Activated CD8-positive, alpha-beta memory T cell treated with anti-CD3 and anti-CD28 coated beads, Interleukin-2, amount 10 ng/mL, durations not matched to agents 7 days and 5 days (primary cell): ENCODE measurements at places on chromosomes 2 and 18. TPM values are rescaled to one million over a fixed set of nuclear protein-coding genes. Genes with fewer than 3 reads are reported as not detected.

DNA sequence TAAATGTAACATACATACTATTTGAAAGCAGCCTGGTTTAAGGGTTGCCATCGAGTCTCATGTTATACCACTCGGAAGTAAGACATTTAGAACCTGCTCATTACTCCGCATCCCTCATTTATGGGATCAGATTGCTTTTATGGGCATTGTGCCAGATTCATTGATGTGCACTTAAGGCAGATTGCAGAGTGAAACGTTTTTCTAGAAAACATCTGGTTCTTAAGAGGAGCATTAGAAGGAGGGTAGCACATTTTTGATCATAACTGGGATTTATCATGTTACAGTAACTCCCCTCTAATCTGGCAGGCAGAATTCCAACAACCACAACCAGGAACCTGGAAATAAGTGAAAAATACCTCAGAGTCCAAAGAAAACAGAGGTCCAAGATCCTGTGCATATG is 74.2 kb upstream of the GALNT3 start:
- peaks cover 5% of the 10 kb centered on the region for H3K4me1 ChIP-seq
- no peak overlapping the region for H3K27ac ChIP-seq
- H3K36me3 ChIP-seq, result peaks cover 2% of the 10 kb centered on the region
- H3K27me3 ChIP-seq, result no peaks in the 10 kb centered on the region
- no peak overlapping the region for H3K4me3 ChIP-seq

The GAL3ST2 gene
- total RNA-seq, result 0.20 TPM

GRCh38 chr18:43563780-43564179 is 286.5 kb upstream of the SYT4 start:
- peaks cover 2% of the 10 kb centered on the region for H3K27me3 ChIP-seq
- H3K4me3 ChIP-seq, result no peak overlapping the region
- no peaks in the 10 kb centered on the region for H3K36me3 ChIP-seq

- H3K36me3 ChIP-seq, result peaks cover 3% of the 10 kb centered on the region
- no peak overlapping the region for H3K27ac ChIP-seq
- no peaks in the 10 kb centered on the region for H3K27me3 ChIP-seq
- H3K4me3 ChIP-seq, result no peak overlapping the region
- no peak for DNase-seq
These were observed 112.2 kb downstream of the TMEM247 start for GRCh38 chr2:46591562-46591961.

DNA sequence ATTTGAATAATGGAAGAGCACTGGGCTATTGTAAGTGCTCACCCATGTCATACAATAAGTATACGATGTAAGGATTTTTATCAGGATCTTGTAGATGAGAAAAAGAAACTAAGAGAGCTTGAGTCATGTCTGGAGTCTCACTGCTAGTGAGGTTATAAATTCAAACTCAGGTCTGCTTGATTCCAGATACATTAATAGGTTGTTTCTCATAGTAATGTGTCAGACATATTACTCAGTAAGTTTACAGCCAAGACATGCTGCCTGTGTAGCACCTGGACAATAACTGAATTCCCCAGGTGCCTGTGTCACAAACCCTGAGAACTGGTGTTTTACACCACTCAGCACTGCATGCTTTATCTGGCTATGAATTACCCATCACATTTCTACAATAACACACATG is 216.9 kb upstream of the LRP1B start:
- H3K27me3 ChIP-seq, result no peaks in the 10 kb centered on the region
- H3K4me1 ChIP-seq, result no peaks in the 10 kb centered on the region
- H3K36me3 ChIP-seq, result no peaks in the 10 kb centered on the region

DNA sequence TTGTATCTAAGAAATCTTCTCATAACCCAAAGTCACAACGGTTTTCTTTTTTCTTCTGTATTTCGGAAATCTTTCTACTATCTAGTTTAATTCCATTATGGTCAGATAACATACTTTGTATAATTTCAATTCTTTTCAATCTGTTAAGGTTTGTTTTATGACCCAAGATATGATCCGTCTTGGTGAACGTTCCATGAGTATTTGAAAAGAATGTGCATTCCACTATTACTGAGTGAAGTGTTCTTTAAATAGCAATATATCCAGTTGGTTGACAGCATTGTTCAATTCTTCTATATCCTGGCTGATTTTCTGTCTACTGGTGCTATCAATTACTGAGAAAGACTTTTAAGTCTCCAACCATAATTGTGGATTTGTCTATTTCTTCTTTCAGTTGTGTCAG is 414.5 kb downstream of the TNS1 start:
- no peak overlapping the region for H3K27ac ChIP-seq
- H3K27me3 ChIP-seq, result no peaks in the 10 kb centered on the region
- no peak overlapping the region for H3K4me3 ChIP-seq
- H3K4me1 ChIP-seq, result no peaks in the 10 kb centered on the region
- H3K36me3 ChIP-seq, result no peaks in the 10 kb centered on the region
- DNase-seq, result no peak

DNA sequence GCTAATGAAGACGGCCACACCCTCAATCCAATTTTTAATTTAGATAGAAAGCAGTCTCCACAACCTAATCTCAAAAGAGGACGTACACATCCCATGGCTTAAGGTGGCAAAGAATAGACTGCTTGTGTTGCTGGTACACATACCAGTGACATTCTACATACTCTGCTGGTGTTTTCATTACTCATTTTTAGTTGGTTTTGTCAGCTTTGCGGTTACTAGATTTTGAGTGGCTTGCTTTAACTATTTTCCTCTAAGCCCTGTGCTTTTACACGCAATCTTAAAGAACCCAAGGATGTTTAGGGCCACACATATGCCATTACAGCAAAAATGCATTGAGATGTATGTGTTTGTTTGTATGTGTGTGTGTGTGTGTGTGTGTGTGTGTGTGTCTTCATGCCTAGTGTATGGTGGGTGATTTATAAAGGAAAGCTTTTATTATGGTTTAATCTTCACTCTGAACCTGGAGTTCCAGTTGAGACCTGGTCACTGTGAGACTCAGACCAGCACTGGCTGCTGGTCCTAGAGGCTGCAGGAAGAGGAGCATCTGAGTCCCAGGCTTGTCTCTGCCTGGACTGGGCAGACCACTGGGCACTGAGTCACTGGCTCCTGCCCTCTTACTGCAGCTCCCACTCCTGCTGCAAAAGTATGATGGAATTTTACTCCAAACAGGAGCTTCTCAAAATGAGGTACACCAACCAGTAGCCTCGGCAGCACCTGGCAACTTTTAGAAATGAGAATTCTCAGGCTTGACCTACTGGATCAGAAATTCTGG is 415.9 kb downstream of the NBAS start:
- peaks cover 6% of the 10 kb centered on the region for H3K36me3 ChIP-seq
- no peaks in the 10 kb centered on the region for H3K27me3 ChIP-seq
- H3K4me3 ChIP-seq, result no peak overlapping the region
- DNase-seq, result no peak
- H3K27ac ChIP-seq, result no peak overlapping the region

The BMP10 gene
- not detected for total RNA-seq

GRCh38 chr18:47752796-47753645 is 177.4 kb downstream of the SMAD2 start:
- no peak overlapping the region for H3K4me3 ChIP-seq
- peaks cover 3% of the 10 kb centered on the region for H3K4me1 ChIP-seq
- H3K27me3 ChIP-seq, result no peaks in the 10 kb centered on the region
- no peaks in the 10 kb centered on the region for H3K36me3 ChIP-seq

DNA sequence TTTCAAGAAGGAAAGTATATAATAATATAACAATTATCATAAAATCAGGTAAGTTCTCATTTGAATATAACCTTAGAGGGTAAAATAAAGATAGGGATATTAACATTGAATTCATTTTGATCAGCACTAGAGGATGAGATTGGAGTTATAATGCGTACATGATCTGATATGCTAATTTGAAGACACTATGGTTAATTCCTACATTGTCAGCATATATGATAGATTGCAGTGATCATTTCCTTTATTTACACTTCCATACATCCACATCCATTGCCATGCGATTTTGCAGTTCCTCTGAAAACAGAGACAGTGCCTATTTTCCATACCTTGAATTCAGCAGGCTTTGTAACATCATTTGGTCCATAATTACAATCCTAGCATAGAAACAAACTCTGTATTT is 519.2 kb downstream of the CCDC85A start:
- no peak for DNase-seq
- no peaks in the 10 kb centered on the region for H3K4me1 ChIP-seq
- H3K36me3 ChIP-seq, result no peaks in the 10 kb centered on the region
- no peak overlapping the region for H3K27ac ChIP-seq

GRCh38 chr2:175449616-175450015 is 268.1 kb upstream of the ATP5MC3 start:
- H3K36me3 ChIP-seq, result no peaks in the 10 kb centered on the region
- H3K27me3 ChIP-seq, result peaks cover 2% of the 10 kb centered on the region
- no peaks in the 10 kb centered on the region for H3K4me1 ChIP-seq
- H3K27ac ChIP-seq, result no peak overlapping the region
- no peak overlapping the region for H3K4me3 ChIP-seq

The BCL2L11 gene
- 46.8 TPM for total RNA-seq

The REG3G gene
- not detected for total RNA-seq

- no peak for DNase-seq
- H3K4me3 ChIP-seq, result peak overlapping the region; percentile 53
- no peaks in the 10 kb centered on the region for H3K27me3 ChIP-seq
- peak overlapping the region; percentile 73 for H3K27ac ChIP-seq
- H3K36me3 ChIP-seq, result peaks cover 39% of the 10 kb centered on the region
These were observed 111.8 kb upstream of the CAB39 start for GRCh38 chr2:230600881-230601280.

The TMEM169 gene
- total RNA-seq, result 0.75 TPM

The CHMP3 gene
- total RNA-seq, result 32.6 TPM

The TMEM163 gene
- total RNA-seq, result 2.3 TPM

DNA sequence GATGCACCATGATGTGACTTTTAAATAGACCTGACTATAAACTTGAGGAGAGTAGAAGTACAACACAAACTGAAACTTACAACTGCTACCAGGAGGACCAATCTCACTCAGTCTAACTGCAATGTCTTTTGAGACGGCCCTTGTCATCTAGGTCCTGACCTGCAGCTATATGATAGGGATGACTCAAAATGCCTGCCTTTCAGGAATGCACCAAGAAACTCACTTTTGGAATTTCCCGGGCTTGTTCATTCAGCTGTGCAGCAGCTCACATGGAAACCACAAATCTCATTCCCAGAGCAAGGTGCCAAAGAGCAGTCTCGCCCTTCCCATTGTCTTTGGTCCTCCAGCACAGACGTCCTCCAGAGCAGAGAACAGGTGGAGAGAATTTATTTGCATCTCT is 113.7 kb downstream of the SPOPL start:
- peaks cover 3% of the 10 kb centered on the region for H3K27me3 ChIP-seq
- no peaks in the 10 kb centered on the region for H3K4me1 ChIP-seq
- no peaks in the 10 kb centered on the region for H3K36me3 ChIP-seq
- no peak overlapping the region for H3K4me3 ChIP-seq
- H3K27ac ChIP-seq, result no peak overlapping the region
- DNase-seq, result no peak

DNA sequence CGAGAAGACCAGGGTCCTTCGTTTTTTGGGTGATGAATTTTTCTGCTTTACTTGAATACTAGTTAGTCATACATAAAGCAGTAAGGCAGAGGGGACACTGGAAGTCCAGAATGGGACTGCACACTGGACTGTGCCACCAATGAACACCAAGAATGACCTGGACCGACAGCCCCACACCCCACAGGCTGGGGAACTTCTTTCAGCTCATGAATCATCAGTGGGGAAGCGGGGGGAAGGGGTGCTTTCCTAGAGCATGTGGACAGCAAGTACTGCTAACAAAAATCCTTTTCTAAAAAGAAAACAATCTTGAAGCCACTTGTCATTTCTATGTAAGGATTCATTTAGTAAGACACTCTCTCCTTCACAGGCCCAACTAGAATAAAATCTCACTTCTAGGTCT is 86.0 kb downstream of the DTNB start:
- peak; percentile 59 for DNase-seq
- H3K36me3 ChIP-seq, result peaks cover 3% of the 10 kb centered on the region
- H3K4me3 ChIP-seq, result no peak overlapping the region
- no peaks in the 10 kb centered on the region for H3K27me3 ChIP-seq
- H3K27ac ChIP-seq, result peak overlapping the region; percentile 52
- peaks cover 46% of the 10 kb centered on the region for H3K4me1 ChIP-seq

The CCDC93 gene
- 36.9 TPM for total RNA-seq

The RASGRP3 gene
- total RNA-seq, result 22.9 TPM

The GBX2 gene
- not detected for total RNA-seq

- H3K36me3 ChIP-seq, result no peaks in the 10 kb centered on the region
- H3K27ac ChIP-seq, result no peak overlapping the region
- no peaks in the 10 kb centered on the region for H3K27me3 ChIP-seq
- DNase-seq, result no peak
These were observed 755.8 kb upstream of the PIK3C3 start for GRCh38 chr18:41199212-41199611.
